Spinal cord (tissue), 10 donors: ENCODE measurements at places on chromosomes 16 and 17. TPM values are rescaled to one million over a fixed set of nuclear protein-coding genes. Genes with fewer than 3 reads are reported as not detected.

DNA sequence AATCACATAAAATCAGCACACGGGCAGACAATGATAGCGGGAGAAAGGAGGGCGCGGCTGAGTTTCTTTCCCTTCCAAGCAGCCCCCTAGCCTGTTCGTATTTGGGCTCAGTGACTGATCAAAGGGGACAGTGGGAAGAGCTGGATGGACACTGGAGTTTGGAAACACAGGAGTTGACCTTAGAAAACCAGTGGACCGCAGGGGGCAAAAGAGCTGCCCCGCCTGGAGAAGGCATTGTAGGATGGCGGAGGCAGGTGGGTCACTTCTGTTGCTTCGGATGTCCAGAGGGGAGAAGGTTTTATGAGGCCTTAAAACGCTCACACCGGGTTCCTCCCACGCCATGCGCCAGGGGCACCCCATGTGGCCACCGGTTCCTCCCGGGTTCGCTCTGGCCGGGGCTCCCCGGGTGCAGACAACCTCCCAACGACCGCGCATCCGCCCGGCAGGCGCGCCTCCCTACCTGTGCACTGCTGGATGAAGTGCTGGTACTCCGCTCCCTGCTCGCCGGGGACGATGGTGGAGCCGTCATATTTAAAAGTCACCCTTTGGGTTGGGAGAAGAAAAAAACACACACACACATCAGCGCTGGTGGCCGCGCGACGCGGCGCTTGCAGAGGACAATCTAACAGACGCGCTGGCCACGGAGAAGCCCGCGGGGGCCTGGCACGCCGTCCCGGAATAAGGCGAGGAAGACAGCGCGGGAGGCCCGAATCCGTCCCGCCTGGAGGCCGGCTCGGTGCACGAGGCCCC, 662 bp downstream of the COTL1 start:
- DNase-seq: peak; percentile 59

The ASIC2 gene
- 26.8 TPM for total RNA-seq

- no peak for DNase-seq
Measured at GRCh38 chr16:26712876-26713275, 353.9 kb upstream of the C16orf82 start.

- DNase-seq: no peak
Measured at GRCh38 chr17:795721-796120, 13.6 kb downstream of the MRM3 start.

The CX3CL1 gene
- 15.5 TPM for total RNA-seq

- DNase-seq: peak; percentile 98
Measured at GRCh38 chr17:39687546-39688474, at the start of gene PGAP3. Gene PGAP3 (minus strand): TSS chr17:39688057. CDS start chr17:39688014, 43 bp downstream.

- no peak for DNase-seq
Measured at GRCh38 chr16:85364323-85365040, 248.6 kb upstream of the GSE1 start.

The UTS2R gene
- total RNA-seq: 0.11 TPM

GRCh38 chr17:73654241-73654640, 10.0 kb upstream of the SDK2 start:
- DNase-seq: no peak

The CD79B gene
- total RNA-seq: 1.1 TPM

GRCh38 chr16:68310437-68310773, 341 bp downstream of the SLC7A6OS start:
- DNase-seq: no peak

DNA sequence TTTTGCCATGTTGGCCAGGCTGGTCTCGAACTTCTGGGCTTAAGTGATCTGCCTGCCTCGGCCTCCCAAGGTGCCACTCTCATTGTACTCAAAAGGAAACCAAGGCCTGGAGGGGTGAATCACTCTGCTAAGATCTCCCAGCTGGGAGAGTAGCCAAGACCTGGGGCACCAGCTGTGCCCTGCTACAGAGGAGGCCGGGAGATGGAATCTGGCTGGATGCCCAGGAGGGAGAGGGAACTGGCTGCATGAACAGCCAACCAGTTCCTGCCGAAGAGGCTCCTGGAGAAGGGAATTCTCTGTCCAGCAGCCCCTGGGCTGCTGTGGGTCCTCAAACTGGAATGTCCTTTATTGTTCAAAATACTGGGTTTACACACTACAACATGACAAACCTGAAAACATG, 238.7 kb upstream of the CIBAR2 start:
- peak; percentile 98 for DNase-seq

The KRTAP16-1 gene
- not detected for total RNA-seq

DNA sequence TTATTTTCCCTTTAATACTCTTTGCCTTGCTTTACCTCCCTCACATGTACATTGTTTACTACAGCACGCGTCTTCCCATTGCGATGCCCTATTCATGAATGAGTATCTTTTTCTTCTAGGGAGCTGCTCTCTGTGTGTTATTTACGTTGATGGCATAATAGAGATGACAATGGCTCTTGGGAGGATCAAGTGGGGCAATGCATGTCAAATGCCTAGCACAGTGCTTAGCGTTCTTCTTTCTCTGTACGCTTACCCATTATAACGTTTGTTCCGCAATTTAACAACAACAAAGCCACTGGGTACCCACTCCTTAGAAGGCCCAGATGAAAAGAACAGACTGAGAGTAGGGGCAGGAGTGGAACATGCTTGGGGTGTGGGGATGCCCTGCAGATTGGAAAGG, 271.6 kb upstream of the TNRC6C start:
- DNase-seq: no peak

DNA sequence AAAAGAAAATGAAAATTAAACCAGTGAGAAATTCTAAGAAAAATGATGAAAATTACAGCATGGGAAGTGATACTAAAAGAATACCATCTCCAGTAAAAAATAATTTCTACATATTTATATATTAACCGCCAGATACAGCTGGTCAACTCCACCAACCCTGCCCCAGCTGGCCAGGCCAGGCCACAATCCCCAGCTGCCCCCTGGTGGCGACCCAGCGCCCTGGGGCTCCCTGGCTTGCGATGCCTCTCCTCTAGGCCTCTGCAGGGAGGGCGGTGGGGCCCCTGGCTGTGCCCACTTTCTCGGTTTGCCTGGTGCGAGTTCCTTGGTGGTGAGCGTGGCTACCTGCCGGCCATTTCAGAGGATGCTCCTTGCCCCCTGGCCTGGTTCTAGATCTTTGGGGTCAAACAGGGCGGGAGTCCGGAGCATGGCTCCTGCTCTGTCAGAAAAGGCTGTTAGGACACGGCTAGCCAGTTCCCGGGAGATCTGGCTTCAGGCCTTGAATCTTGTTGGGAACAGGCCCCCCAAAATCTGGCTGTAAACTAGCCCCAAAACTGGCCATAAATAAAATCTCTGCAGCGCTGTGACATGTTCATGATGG, 14.5 kb downstream of the GLIS2 start:
- DNase-seq: no peak

GRCh38 chr17:2700491-2701141, 10.9 kb downstream of the CLUH start:
- DNase-seq: no peak

DNA sequence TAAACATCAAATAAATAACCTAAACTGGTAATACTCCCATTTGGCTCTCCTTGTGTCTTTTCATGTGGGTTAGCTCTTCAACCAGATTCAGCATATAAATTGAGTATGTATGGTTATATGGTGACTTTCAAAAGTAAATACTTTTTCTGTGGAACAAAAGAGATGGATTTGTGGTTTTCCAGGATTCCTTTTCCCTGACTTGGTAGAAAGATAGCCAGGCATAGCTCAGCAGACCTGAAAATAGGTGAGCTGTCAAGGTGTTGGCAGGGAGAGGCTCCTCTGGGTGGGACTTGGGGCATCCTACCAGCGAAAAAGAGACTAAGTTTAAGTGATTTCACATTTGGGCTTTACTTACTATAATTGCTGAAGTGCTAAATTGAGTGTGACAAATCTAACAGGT, 80.3 kb downstream of the FTO start:
- DNase-seq: no peak

The SLC13A5 gene
- total RNA-seq: 1.3 TPM
